PC-9 (cell line): ENCODE measurements at places on chromosomes 4 and X. TPM values are rescaled to one million over a fixed set of nuclear protein-coding genes. Genes with fewer than 3 reads are reported as not detected.

Gene SPANXN5
- not detected in 2 replicates for total RNA-seq

DNA sequence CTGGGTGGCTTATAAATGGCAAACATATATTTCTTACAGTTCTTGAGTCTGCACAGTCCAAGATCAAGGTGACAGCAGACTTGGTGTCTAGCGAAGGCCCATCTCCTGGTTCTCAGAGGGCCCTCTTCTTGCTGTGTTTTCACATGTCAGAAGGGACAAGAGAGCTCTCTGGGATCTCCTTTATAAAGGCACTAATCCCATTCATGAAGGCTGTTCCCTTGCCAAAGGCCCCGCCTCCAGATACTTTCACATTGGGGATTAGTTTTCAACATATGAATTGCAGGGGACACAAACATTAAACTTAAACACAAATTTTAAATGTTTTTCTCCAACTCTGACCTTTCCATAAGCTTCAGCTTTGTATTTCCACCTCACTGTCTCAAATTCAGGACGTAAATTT lies 1135.0 kb upstream of the TENM3 start:
- no peak for DNase-seq

- DNase-seq: no peak
Measured at GRCh38 chrX:10175319-10175871, 18.6 kb downstream of the CLCN4 start.

DNA sequence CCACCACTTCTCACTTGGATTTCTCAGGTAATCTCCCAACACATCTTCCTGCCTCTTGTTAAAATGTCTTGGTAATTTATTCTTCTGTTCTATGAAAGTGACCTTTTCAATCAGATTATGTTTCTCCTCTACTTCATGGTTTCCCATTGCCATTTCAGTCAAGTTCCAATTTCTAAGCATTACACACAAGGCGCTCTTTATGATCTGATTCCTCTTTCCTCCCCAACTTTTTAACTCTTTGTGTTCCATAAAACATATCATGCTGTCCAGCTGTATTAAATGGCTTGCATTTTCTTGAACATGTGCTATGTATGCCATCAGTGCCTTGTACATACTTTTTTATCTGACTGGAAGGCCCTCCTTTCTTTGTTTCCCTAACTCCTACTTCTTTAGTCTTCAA lies 13.1 kb upstream of the ART3 start:
- no peak for DNase-seq

GRCh38 chr4:175103403-175103802 lies 185.2 kb downstream of the ADAM29 start:
- DNase-seq: no peak

- DNase-seq: no peak
Measured at GRCh38 chr4:10590896-10591295, 93.7 kb downstream of the CLNK start.

DNA sequence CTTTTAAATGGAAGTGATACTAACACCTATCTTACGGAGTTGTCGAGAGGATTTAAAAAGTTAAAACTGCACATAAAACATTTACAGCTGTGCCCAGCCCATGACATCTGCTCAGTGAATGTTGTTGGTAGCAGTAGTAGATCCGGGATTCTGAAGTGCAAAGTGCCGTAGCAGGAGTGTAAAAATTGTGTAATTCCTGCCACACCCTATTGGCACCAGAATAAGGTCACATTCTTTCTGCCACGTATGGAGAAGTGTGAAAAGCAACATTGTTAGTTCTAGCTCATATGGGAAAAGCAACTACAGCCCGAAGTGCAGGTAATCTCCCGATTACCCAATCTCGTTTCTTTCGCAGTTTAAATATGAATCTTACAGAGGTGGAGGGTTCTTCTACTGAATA lies 31.2 kb downstream of the PRIMPOL start:
- DNase-seq: no peak

DNA sequence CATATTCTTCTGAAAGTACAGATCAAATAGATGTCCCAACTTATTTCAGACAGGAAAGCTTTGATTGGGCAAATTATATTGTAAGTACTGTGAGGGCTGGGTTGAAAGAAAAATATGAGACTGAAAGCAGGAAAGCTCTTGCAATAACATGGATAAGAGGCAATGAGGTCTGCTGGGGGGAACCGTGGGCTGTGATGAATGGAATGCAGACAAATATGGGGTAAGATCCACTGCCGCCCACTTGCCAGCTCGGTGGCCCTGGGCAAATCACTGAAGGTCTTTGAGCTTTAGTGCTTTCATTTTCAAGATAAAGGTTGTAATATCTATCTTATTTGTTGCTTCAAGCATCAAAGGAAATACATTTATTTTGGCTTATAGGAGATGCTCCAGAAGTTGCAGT lies 51.0 kb downstream of the AGA start:
- DNase-seq: no peak

Gene DCK
- 10.1 and 11.8 TPM in 2 replicates for total RNA-seq

GRCh38 chr4:117661091-117662072 lies 372.9 kb upstream of the NDST3 start:
- DNase-seq: no peak

Gene ASB12
- total RNA-seq: not detected in 2 replicates

Gene SAP30
- 8.0 and 11.4 TPM in 2 replicates for total RNA-seq

GRCh38 chr4:183842129-183842528 lies 63.0 kb upstream of the STOX2 start:
- DNase-seq: no peak

DNA sequence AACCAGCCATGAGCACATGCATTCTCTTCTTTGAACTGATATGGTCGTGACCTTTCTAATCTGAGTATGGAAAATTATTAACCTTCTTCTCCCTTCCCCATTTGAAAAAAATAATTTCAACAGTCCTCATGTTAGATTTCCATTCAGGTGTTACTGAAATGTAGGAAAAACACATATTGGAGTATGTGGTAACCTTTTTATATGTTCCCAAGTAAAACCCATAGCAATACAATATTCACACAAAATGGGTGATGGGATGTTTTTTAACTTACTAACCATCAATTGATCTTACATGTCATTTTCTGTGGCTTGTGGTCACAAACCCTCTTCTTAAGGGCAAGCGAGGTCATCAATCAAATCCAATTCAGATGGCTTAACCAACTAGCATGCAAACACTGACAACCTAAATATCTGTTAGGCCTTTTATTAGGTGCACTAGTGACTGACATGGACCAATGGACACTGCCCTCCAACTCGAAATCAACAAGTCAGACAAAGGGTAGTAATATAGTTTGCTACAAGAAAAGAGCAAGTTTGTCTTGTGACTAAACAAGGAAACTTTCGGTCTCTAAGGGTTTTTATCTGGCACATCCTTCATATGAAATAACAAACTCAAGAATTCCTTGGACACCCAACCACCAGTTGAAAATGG lies 74.3 kb downstream of the CAMK2D start:
- DNase-seq: no peak

- peak; percentile 80 for DNase-seq
Measured at GRCh38 chr4:105474099-105474518, 247 bp upstream of the PPA2 start.

Gene ANOS1
- total RNA-seq: 0.22 and 0.90 TPM in 2 replicates

Gene VSIG4
- total RNA-seq: not detected in 2 replicates

DNA sequence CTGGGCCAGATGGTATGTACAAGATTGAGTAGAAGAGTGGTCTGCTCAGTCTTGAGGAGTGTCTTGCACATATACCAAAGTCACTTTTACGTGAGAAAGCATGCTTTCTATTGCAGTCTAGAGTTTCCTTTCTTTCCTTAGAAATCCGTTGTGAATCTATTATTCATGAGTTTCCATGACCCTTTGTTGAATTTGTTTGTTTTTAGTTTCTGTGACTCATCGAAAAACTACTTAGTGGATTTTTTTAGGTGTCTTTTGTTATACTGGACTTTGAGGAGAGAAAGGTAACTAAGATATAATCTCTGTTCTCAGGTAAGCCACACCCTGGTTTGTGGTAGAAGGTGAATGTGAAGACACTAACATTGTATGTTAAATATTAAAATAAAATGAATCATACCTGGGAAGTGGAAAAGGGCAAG lies 23.0 kb downstream of the GALNT7 start:
- peak; percentile 97 for DNase-seq

Gene HSFX3
- not detected in 2 replicates for total RNA-seq

DNA sequence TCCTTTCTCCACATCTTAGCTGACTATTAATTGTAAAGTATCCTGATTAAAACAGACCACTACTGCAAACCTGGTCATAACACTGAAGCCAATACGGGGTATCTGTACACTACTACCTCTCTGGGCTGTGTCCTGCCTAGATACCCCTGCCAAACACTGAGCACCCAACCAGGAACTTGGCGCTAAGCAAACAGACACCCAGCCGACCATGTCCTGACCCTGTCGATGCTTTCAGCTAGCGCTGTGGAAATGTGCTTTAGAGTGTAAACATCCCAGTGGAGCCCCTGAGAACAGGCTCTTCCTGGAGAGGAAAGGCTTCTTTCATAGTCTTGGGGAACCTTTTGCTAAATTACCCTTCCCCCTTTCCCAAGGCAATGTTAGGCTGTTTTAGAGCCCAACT lies 52.9 kb downstream of the CCNG2 start:
- DNase-seq: no peak

DNA sequence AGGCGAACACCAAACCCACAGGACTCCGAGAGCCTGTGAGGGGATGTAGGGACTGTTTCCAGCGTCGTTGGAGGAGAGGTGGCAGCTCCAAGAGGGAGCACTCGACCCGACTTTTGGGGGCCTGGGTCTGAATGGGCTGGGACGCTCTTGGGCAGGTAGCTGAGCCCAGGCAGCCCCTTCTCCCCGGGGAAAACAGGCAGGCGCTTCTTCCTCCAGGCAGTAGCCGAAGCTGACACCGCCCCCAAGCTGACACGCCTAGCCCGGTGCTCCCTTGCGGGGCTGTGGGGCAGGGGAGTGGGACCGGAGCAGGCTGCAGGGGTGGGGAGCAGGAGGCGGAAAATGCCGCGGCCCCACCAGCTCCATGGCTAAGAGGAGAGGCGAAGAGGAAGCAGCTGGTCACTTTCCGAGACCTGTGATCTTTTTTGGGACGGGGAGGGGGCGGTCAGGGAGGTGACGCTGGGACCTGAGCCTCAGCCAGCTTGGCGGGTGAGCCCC lies 4.2 kb downstream of the NKX1-1 start:
- DNase-seq: no peak

DNA sequence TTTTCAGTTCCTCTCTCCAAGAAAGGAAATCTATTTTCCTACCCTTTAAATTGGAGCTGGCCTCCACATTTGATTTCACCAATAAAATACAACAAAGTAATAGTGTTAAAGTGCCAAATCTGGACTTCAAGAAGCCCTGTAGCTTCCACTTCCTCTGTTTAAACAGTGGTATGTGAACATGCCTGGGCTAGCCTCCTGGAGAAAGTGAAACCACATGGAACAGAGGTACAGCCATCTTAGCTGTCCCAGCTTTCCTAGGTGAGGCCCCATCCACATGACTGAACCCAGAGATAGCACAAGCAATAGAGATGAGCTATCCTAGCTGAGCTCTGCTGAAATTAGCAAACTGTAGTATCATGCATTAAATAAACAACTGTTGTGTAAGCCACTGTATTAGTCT lies 131.8 kb upstream of the VCX start:
- DNase-seq: no peak

Gene ADAM29
- not detected in 2 replicates for total RNA-seq

Gene TMEM31
- not detected in 2 replicates for total RNA-seq

DNA sequence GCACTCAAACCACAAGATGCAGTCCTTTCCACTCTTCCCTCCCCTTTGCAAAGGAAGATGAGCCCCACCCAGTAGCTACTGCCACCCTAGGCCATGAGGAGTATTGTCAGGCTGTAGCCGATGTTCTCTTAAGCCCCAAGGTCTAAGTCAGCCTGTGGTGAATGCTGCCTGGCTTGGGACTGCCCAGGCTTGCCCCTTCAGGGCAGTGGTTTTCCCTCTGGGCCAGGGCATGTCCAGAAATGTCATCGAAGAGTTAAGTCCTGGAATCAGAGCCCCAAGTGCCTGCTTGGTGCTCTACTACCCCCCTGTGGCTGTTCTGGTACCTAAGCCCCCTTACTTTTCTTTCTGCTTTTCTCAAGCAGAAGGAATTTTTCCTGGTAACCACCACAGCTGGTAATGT lies 11.8 kb upstream of the PGK1 start:
- peak; percentile 8 for DNase-seq

DNA sequence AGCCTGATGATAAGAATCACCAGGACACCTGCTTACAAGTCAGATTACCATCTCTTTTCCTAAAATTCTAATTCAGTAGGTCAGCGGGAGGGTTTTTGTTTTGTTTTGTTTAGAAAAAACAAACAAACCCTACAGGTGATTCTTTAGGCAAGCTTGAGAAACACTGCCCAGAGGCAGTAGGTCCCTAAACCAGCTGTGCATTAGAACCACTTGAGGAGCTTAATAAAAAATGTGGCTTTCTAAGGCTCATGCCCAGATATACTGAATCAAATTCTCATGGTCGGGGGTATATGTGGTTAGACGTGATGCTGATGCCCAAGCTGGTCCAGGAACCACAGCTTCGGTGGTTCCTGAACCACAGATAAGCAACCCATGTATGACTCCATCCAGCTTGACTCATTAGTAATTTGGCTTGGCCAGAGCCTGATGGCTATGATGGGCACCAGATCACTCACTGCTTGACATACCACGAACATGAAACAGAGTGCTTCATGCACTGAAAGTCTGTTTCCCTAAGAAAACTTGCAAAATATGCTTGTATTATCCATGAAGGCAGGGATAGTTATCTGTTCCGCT lies 338.1 kb upstream of the F9 start:
- DNase-seq: no peak

Gene NKX6-1
- total RNA-seq: 0.37 and 0.63 TPM in 2 replicates

DNA sequence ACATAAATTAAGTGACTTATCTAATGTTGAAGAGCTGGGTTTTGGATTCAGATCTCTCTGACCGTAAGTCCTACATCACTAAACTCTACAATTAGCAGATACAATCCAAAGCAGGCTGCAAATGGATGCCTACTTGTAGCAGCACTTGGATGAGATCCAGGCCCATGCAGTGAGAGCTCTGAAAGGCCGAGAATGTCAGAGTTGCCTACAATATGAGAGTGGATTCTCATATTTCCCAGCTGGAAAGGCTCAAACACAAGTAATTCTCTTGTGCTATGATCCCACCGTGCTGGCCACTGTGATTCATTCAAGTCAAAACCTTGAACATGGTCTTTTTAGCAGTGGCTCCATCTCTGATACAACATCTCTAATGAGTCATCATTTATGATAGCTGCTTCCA lies 125.4 kb upstream of the CHRDL1 start:
- DNase-seq: no peak

Gene SPOCK3
- not detected in 2 replicates for total RNA-seq

Gene LRIT3
- total RNA-seq: not detected in 2 replicates

Gene SH3D19
- total RNA-seq: 40.0 and 41.7 TPM in 2 replicates

DNA sequence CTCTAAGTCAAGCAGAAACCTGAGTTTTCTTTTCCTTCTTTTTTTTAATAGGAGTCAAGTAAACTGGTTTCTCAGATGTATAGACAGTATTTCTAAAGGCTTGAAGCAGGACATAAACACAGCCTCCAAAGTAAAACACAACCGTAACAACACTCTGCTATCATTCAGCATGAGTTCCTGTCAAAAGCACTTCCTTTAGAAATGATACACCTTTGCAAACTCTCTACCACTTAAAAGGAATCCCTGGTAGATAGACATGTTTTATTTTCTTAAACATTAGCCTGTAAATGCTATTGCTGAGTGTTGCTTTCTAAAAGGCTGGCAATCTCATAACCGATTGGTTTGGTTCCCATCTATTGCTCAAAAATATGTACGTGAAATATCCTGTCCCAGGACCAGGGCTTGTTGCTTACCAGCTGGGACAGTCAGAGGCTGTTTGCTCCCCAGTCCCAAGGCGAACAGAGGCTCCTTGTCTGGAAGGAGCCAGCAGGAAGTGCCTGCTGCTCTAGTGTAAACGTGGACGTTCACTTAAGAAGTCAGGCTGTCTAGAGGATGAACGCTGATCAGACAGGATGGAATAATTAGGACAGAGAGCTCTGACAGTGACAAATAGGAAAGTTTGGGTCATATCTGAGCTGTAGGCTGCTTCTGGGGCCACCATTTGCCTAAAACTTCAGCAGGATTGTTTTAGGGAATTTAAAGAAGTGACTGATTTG lies 173.9 kb upstream of the KLF3 start:
- DNase-seq: no peak
